Uterus (tissue), 4 donors: ENCODE measurements at places on chromosomes 16 and 17. TPM values are rescaled to one million over a fixed set of nuclear protein-coding genes. Genes with fewer than 3 reads are reported as not detected.

Gene GCGR
- total RNA-seq: not detected

Gene CCL4L2
- 6.7 TPM for total RNA-seq

DNA sequence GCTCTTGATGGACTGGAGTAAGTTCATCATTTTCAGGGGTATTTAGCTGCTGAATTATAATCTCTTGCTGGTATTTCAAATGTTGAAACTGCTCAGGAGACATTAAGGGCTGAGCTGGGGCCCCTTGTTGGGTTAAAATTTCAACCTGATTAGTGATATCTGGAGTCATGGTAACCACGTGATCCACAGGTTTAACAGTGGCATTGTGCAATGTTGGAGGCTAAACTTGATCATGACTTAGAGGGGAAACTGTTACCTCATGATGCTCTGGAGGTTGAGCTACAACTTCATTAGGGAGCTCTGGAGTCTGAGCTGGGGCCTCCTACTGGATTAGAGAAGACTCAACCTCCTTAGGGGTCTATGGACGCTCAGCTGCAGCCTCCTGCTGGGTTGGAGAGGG is 17.2 kb upstream of the MPP2 start:
- H3K36me3 ChIP-seq: no peaks in the 10 kb centered on the region
- no peak overlapping the region for H3K27ac ChIP-seq
- no peak for DNase-seq
- H3K4me3 ChIP-seq: no peak overlapping the region
- peaks cover 6% of the 10 kb centered on the region for H3K4me1 ChIP-seq
- H3K27me3 ChIP-seq: peaks cover 5% of the 10 kb centered on the region

DNA sequence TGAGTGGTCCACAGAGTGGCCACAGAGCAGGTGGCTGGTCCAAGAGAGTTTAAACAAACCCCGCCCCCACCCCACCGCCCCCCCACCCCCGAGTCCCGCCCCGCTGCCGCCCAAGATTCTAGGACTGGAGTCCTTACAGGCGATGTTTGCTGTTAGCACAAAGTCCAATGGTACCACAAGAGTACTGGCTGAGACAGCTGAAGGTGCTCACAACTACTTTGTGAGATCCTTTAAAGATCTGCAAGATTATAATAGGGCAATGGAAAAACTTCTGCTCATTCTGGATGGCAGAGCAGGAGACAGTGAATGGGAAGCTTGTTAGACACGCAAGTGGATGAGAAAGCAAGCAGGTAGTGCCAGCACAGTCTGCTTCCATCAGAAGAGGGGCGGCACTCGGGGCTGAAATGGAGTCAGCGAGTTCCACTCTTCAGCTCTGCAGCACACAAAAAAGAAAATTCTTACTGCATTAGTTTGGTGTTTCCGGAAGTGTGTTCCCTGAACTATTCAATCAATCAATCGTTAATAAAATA is 4.7 kb upstream of the TEKT3 start:
- no peak for DNase-seq
- no peak overlapping the region for H3K27ac ChIP-seq
- no peaks in the 10 kb centered on the region for H3K27me3 ChIP-seq

DNA sequence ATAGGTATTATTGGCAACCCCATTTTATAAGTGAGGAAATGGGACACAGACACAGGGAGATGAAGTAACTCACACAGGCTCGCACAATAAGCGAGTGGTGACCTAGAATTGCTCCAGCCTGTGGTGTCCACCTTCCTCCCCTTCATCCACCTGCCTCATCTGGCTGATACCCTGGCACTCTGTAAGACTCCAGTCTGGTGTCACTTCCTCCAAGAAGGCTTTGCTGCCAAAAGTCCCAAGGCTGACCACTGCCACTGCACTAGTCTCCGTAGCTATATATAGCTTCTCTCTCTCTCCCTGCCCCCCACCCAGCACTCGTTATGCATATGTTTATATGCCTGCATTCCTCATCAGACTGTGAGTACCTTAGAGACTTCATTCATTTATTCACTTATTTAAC is 66.1 kb upstream of the SREBF1 start:
- peaks cover 4% of the 10 kb centered on the region for H3K4me1 ChIP-seq
- DNase-seq: no peak
- no peaks in the 10 kb centered on the region for H3K27me3 ChIP-seq
- no peak overlapping the region for H3K4me3 ChIP-seq
- H3K36me3 ChIP-seq: no peaks in the 10 kb centered on the region

GRCh38 chr17:57944908-57945307 is 10.3 kb downstream of the CUEDC1 start:
- peak overlapping the region; percentile 94 for H3K27ac ChIP-seq
- H3K36me3 ChIP-seq: no peaks in the 10 kb centered on the region
- H3K4me3 ChIP-seq: no peak overlapping the region
- H3K4me1 ChIP-seq: peaks cover 18% of the 10 kb centered on the region
